ENCODE measurements at places on chromosomes 4 and X.

DNA sequence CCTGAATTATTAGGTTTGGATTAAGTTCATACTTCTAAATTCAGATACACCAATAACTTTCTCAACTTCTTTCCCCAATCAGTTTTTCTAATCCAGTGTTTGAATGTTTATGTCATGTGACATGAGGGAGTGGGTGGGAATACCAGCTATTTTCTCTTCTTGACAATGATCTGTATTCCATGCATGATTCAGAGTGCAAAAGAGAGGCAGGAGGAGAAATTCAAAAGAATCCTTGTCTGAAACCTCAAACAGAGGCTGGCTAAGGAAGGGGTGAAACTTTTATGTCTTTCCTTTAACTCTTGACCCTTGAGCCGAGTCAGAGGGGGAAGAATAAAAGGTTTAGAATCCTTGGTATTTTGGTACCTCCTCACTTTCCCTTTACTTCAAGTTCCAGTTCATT, 544.7 kb downstream of the SPRY1 start:
- H3K4me1 ChIP-seq, result peaks cover 6% of the 10 kb centered on the region
- H3K27ac ChIP-seq, result no peak overlapping the region
- no peaks in the 10 kb centered on the region for H3K36me3 ChIP-seq
- no peak for DNase-seq
- no peaks in the 10 kb centered on the region for H3K27me3 ChIP-seq

DNA sequence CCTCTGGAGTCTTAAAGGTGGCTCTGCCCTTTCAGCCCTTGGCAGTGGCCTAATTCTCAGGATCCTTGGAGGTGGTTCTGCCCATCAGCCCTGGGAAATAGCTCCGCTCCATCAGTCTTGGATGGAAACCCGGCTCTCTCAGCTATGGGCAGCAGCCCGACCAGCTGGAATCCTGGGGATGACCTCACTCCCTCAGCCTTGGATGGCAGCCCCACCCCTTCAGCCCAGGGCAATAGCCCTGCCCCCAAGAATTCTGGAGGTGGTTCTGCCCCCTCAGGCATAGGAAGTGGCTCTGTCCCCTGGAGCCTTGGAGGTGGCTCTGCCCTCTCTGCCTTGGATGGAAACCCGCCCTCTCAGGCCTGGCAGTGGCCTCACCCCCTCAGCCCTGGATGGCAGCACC, 127.7 kb downstream of the RBMX2 start:
- H3K4me1 ChIP-seq, result no peaks in the 10 kb centered on the region
- H3K27me3 ChIP-seq, result no peaks in the 10 kb centered on the region
- DNase-seq, result no peak
- H3K27ac ChIP-seq, result no peak overlapping the region
- H3K4me3 ChIP-seq, result no peak overlapping the region

- H3K4me3 ChIP-seq, result no peak overlapping the region
- DNase-seq, result no peak
- no peaks in the 10 kb centered on the region for H3K4me1 ChIP-seq
- H3K36me3 ChIP-seq, result no peaks in the 10 kb centered on the region
Observed at GRCh38 chr4:83905952-83906351, 370.0 kb downstream of the GPAT3 start.

DNA sequence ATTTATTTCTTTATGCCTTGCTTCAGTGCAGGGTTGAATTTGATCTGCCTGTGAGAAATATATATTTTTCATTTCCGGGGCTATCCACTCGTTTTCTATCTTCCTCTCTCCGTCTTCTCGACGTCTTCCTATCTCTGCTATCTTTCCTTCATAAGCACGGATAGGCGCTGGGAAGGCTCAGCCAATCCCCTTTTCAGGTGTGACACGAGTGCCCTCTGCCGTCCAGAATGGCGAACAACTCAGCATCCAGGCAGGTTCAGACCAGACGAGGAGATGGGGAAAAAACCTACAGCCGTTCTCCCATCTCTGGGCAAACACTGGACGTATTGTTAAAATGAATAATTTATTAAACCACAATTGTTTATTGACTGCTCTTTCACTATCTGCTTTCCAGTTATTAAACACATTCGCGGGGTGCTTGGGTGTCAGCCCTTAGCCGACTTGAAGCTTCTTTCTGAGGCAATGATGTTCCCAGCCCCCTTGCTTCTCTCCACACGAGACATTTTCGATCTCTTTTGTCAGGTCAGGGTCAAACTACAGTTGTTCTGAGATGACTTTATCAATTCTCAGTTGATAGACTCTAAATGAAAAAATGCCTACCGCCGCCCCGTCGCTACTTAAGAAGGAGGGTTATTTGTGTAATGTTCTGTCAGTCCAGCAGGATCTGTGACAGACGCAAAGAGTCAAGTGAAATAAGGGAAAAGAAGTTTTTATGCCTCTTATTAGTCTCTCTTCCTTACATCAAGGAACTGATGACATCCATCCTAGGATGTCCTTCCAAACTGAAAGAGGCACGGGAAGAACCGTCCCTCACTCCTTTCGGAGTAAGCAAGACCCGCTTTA, 96.3 kb upstream of the NOCT start:
- peak overlapping the region; percentile 2 for H3K4me3 ChIP-seq
- no peaks in the 10 kb centered on the region for H3K36me3 ChIP-seq
- no peaks in the 10 kb centered on the region for H3K27me3 ChIP-seq
- no peak overlapping the region for H3K27ac ChIP-seq
- H3K4me1 ChIP-seq, result peaks cover 9% of the 10 kb centered on the region

- H3K36me3 ChIP-seq, result no peaks in the 10 kb centered on the region
- no peaks in the 10 kb centered on the region for H3K27me3 ChIP-seq
- no peak overlapping the region for H3K4me3 ChIP-seq
- no peak for DNase-seq
- H3K27ac ChIP-seq, result no peak overlapping the region
Observed at GRCh38 chr4:177393236-177393635, 49.0 kb downstream of the AGA start.

- DNase-seq, result no peak
- peaks cover 12% of the 10 kb centered on the region for H3K4me1 ChIP-seq
- no peak overlapping the region for H3K4me3 ChIP-seq
- no peak overlapping the region for H3K27ac ChIP-seq
- no peaks in the 10 kb centered on the region for H3K27me3 ChIP-seq
- no peaks in the 10 kb centered on the region for H3K36me3 ChIP-seq
Observed at GRCh38 chr4:87213421-87214075, 6.9 kb downstream of the KLHL8 start.

DNA sequence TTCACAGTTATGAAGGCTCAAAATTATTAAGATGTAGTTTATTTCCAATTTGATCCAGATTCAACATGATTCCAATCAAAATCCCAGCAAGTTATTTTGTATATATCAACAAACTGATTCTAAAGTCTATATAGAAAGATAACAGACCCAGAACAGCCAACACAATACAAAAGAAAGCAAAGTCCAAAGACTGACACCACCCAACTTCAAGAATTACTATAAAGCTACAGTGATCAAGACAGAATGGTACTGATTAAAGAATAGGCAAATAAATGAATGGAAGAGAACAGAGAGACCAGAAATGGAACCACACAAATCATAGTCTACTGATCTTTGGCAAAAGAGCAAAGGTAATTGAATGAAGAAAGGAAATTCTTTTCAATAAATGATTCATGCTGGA, 34.9 kb downstream of the NFXL1 start:
- no peak for DNase-seq
- H3K4me3 ChIP-seq, result no peak overlapping the region
- H3K27me3 ChIP-seq, result no peaks in the 10 kb centered on the region
- H3K4me1 ChIP-seq, result no peaks in the 10 kb centered on the region
- H3K27ac ChIP-seq, result no peak overlapping the region
- peaks cover 70% of the 10 kb centered on the region for H3K36me3 ChIP-seq

GRCh38 chrX:57285001-57285400, 1.5 kb upstream of the FAAH2 start:
- no peak overlapping the region for H3K27ac ChIP-seq
- no peaks in the 10 kb centered on the region for H3K4me1 ChIP-seq
- no peak overlapping the region for H3K4me3 ChIP-seq
- H3K36me3 ChIP-seq, result no peaks in the 10 kb centered on the region

DNA sequence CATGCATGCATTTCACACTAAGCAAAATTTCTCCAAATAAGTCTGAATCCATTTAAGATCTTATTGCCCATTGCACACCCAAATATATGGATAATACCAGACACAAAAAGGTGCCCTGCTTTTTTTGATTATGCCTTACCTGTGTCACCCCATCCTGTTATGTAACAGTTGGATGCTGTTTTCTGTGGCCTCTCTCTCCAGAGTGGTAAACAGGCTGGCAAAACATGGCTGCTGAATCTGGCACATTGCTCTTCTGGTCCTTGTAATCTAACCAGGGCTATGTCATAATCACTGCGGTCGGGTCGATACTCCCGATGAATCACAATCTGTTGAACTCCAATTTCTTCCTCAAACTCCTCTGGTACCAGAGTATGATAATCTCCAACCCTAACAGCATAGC, 70.1 kb downstream of the PRSS12 start:
- H3K36me3 ChIP-seq, result peaks cover 3% of the 10 kb centered on the region
- H3K4me3 ChIP-seq, result no peak overlapping the region
- H3K27ac ChIP-seq, result no peak overlapping the region
- H3K4me1 ChIP-seq, result peaks cover 39% of the 10 kb centered on the region
- DNase-seq, result no peak
- no peaks in the 10 kb centered on the region for H3K27me3 ChIP-seq

DNA sequence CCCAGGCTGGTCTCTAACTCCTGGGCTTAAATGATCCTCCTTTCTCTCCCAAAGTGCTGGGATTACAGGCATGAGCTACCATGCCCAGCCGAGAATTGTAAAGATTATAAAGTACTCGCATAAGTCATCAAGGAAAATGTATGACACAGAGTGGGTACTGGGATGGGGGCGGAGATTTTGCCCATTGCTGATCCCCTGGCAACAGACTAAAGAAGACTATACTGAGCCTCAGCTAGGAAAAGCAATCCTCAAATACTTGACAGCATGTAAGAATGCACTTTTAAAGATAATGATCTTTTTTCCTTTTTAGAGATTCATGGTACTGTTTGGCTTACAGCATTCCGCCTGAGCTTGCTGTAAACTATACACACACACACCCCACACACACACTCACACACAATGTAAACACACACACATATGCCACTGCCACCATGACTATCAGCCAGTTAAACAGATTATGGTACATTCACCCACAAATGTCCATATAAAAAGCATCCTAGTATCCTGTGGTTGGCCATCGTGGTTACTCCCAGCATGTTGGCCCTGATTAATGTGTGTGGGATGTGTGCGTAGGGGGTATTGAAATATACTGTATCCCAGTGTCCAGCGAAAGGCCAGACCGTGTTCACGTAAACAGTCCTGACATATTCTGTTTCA, 113.0 kb downstream of the AMELX start:
- no peak overlapping the region for H3K27ac ChIP-seq
- H3K4me3 ChIP-seq, result no peak overlapping the region
- no peaks in the 10 kb centered on the region for H3K27me3 ChIP-seq
- no peaks in the 10 kb centered on the region for H3K4me1 ChIP-seq
- DNase-seq, result no peak

- peak overlapping the region; percentile 58 for H3K4me3 ChIP-seq
- no peaks in the 10 kb centered on the region for H3K27me3 ChIP-seq
- peaks cover 42% of the 10 kb centered on the region for H3K4me1 ChIP-seq
- peak overlapping the region; percentile 99 for H3K27ac ChIP-seq
- DNase-seq, result no peak
- H3K36me3 ChIP-seq, result no peaks in the 10 kb centered on the region
Observed at GRCh38 chrX:24148535-24149350, 786 bp upstream of the ZFX start.

- H3K4me1 ChIP-seq, result peaks cover 54% of the 10 kb centered on the region
- no peaks in the 10 kb centered on the region for H3K27me3 ChIP-seq
Observed at GRCh38 chr4:152680988-152681603, 1.3 kb upstream of the TMEM154 start.
